ENCODE measurements at places on chromosomes 12 and 14. TPM values are rescaled to one million over a fixed set of nuclear protein-coding genes. Genes with fewer than 3 reads are reported as not detected.

ART4 gene
- 0.36 TPM for total RNA-seq

- DNase-seq = peak; percentile 68
Measured at GRCh38 chr12:68303850-68304249, 28.3 kb downstream of the MDM1 start.

DNA sequence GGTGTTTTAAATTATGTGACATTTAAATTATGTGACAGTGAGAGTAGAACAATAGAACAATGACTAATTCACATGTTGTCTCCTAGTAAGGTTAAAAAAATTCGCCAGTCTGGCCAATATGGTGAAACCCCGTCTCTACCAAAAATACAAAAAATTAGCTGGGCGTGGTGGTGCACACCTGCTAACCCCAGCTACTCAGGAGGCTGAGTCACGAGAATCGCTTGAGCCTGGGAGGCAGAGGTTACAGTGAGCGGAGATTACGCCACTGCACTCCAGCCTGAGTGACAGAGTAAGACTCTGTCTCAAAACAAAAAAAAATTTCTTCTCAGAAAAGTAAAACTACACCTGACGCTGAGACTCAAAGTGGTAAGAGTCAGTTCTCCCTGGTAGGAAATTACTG lies 2.7 kb downstream of the CS start:
- no peak for DNase-seq

ACVRL1 gene
- 56.5 TPM for total RNA-seq

TOMM20L gene
- not detected for total RNA-seq

GRCh38 chr12:14260011-14260993 lies 105.2 kb upstream of the ATF7IP start:
- DNase-seq = peak; percentile 91

GRCh38 chr12:15918066-15918465 lies 6.9 kb downstream of the DERA start:
- DNase-seq = no peak

DNA sequence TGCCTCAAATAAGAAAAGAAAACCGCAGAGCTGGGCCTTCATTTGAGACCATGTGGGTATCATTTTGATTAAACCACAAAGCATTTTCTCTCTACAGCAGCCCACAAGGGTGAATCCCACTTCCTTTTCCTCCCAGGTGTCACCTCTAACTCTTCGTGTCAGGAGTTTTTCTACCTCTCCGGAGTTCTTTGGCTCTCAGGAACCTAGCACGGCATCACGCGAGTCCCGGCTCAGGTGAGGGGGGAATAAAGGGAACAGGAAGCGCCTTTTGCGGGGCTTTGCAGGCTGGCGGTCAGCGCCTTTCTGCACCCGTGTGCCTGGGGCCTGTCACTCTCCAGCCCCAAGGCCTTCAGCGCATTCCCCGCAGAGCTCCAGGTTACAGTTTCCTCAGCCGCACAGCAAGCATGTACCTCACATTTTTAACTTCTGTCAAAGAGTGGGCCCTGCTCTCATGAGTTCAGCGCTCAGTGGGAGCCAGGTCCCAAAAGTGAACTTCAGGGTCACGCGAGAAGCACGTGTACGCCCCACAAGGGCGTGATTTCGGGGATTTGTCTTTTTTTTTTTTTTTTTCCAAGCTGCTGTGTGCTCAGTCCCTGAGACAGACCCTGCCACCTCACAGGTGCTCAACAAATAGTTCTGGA lies 740 bp upstream of the PRPF40B start:
- DNase-seq = no peak
